MCF 10A (cell line): ENCODE measurements at places on chromosomes 16 and 17. TPM values are rescaled to one million over a fixed set of nuclear protein-coding genes. Genes with fewer than 3 reads are reported as not detected.

Gene RHBDL1
- total RNA-seq: 3.0 and 4.5 TPM in 2 replicates

Gene C17orf107
- 3.6 and 4.3 TPM in 2 replicates for total RNA-seq

Gene EXOC3L1
- not detected in 2 replicates for total RNA-seq

Gene PDIA2
- 0.56 TPM in 1 of 2 replicates, not detected in the other for total RNA-seq

Gene CAVIN1
- 137 and 143 TPM in 2 replicates for total RNA-seq

Gene HOXB7
- not detected in 2 replicates for total RNA-seq

Gene FBRS
- 69.1 and 80.8 TPM in 2 replicates for total RNA-seq

Gene OGFOD3
- total RNA-seq: 16.5 and 21.1 TPM in 2 replicates

Gene ZMYND15
- total RNA-seq: 1.3 and 1.8 TPM in 2 replicates

Gene ICAM2
- 0.34 TPM in 1 of 2 replicates, not detected in the other for total RNA-seq

Gene TSR3
- 49.6 and 58.2 TPM in 2 replicates for total RNA-seq

Gene SCO1
- total RNA-seq: 55.8 and 58.8 TPM in 2 replicates

Gene CANT1
- total RNA-seq: 62.5 and 65.1 TPM in 2 replicates

Gene CCL3
- not detected in 2 replicates for total RNA-seq

Gene FBXL19
- 18.0 and 23.4 TPM in 2 replicates for total RNA-seq

Gene GRAP
- not detected in 2 replicates for total RNA-seq

Gene TERB1
- total RNA-seq: 0.26 and 0.69 TPM in 2 replicates

Gene NEUROD2
- total RNA-seq: not detected in 2 replicates

Gene DNAH17
- total RNA-seq: not detected in 2 replicates

Gene CCL1
- total RNA-seq: not detected in 2 replicates

Gene TPSG1
- not detected in 2 replicates for total RNA-seq

Gene ENPP7
- not detected in 2 replicates for total RNA-seq

Gene LGALS9C
- total RNA-seq: not detected in 2 replicates

Gene EME2
- total RNA-seq: 20.6 TPM in 2 replicates

Gene ARL4D
- 33.5 and 38.8 TPM in 2 replicates for total RNA-seq

Gene NGFR
- total RNA-seq: 0.22 and 0.26 TPM in 2 replicates
